ENCODE measurements at places on chromosomes 6 and 20.

DNA sequence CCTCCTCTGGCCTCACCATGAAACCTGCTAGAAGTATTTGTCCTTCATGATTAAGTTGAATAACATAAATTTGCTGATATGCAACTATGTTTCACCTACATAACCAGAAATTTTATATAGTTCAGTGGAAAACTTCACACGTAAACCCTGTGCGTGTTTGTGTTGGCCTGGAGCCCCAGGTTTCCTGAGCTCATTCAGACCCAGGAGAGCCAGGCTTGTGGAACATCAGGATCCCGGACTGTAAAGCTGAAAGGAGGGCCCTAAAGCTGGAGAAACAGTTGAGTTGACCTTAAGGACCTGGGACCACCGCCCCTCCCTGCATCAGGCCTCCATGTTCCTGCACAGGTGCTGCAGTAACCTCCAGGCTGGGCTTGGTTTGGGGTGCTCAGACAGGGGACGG lies 3.1 kb upstream of the SPATS1 start:
- no peak for DNase-seq

DNA sequence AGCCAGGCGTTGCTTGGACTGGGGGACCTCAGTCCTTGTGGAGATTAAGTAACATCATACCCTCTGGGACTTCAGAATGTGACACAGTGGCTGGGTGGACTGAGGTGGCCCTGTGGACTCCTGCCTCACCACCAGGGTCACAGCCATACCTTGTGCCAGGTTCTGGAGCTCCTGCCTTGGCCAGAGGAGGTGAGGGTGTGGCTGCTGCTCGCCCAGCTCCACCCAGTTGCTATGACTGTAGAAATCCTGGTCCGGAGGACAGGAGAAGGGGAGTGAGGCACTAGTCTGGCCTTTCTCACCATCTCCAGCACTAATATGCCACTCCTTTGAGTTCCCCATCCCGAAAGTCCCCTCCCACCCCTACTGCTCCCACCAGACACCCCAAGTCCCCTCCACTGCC lies 1.9 kb downstream of the VWA7 start:
- no peak for DNase-seq

GRCh38 chr6:1773700-1774099 lies 164.0 kb downstream of the FOXC1 start:
- DNase-seq: no peak

GRCh38 chr6:44041461-44042260 lies 85.6 kb downstream of the MRPL14 start:
- DNase-seq: no peak

DNA sequence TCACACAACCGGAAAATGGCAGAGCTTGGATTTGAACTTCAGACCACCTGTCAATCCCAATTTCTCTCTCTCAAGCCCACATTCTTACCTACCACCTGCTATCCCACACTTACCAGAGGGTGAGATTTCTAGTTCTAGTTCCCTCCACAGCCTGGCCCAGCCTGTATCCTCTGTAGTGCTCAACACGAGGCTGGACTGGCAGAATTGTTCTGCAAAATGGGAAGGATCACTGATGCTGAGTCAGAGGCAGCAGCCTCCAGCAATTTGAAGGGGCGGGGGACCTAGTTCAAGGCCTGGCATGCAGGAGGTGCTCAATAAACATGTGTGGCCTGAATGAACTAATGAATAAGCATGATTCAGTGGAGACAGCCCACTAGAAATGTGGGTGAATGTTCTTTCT lies 53.6 kb upstream of the TTPAL start:
- no peak for DNase-seq

DNA sequence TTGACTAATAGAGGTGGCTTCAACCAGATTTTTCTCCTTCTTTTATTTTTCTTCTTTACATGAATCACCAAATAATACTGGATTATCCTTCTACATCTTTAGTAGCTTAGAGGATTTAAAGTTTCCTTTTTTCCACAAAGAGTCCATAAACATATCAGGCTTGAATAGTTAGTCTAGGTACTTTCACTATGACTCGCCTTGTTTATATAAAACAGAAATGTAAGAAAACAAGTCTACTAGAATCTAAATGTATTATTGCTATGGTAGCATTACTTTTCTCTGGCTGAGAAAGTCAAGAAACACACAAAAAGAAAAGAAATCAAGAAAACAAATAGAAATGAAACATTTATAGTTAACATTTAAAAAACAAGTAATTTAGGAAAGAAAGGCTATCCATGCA lies 215.2 kb downstream of the PTPRK start:
- DNase-seq: no peak

DNA sequence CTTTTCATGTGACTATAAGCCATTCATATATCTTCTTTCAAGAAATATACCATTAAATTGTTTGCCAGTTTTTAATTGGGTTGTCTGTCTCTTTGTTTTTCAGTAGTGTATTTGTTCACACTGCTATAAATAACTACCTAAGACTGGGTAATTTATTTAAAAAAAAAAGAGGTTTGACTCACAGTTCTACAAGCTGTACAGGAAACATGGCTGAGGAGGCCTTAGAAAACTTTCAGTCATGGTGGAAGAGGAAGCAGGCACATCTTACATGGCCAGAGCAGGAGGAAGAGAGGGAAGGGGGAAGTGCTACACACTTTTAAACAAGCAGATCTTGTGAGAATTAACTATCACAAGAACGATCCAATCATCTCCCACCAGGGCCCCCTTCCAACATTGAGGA lies 255.3 kb downstream of the EPM2A start:
- no peak for DNase-seq

DNA sequence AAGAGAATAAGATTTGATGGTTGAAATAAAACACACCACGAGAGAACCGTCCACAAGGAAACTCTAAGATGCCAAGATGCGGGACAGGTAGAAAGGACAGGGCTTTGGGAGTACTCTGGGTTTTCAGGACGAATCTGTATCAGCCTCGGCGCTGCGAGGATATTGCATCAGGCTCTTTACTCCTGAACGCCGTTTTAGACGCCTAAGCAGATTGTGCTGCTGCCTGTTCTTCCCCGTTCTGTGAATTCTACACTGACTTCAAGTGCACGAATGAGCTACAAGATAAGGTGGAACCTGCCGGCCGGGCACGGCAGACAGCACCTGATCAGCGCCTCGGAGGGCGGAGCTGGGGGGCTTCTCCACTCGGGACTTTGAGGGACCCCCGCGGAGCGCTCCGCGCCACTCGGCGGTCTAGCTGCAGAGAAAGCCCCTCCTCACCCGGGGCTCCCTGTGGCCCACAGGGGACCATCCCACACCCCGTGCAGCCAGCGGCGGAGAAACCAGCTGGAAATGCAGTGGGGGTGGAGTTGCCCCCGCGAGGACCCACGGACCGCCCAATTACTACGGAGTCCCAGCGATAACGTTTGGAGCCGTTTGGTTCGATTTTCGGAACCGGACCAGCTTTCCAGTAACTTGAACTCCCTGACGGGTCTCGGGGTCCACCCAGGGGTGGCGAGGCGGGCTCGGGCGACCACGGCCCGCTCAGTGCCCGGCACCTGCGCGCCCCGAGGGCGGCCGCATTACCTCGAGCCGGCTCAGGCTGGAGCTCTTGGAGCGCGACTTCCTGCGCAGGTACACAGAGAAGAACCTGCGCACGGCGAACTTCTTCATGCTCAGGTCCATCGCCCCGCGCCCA lies 646 bp downstream of the RPS6KA2 start:
- DNase-seq: no peak

DNA sequence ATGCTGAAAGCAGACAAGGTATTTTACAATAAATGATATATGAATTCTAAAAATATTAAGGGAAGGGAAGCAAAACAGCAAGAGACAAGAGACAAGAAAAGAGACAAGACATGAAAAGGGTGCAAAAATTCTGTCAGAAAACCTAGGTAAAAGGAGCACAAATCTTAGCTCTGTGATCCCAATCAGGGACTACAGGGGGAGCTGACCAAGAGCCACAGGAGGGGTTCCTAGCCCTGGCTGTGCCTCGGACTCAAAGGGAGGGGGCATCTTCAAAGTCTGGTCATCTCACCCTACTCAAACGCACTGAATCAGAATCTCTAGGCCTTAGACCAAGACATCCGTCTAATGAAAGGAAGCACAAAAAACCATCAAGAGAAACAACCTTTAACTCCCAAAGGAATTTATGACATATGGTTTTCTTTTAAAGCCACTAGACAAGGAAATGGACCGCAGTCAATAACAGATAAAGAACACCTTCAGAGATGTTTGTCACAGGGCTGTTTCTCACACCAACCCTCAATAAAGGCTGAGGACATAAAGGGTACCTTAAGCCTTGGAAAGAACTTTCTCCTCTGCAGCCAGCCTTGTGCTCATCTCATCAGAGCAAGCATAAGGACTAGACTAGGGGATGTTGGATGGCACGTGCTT lies 130.4 kb upstream of the CDYL start:
- DNase-seq: no peak

- peak; percentile 76 for DNase-seq
Observed at GRCh38 chr20:50303573-50304500, 113.2 kb downstream of the CEBPB start.

DNA sequence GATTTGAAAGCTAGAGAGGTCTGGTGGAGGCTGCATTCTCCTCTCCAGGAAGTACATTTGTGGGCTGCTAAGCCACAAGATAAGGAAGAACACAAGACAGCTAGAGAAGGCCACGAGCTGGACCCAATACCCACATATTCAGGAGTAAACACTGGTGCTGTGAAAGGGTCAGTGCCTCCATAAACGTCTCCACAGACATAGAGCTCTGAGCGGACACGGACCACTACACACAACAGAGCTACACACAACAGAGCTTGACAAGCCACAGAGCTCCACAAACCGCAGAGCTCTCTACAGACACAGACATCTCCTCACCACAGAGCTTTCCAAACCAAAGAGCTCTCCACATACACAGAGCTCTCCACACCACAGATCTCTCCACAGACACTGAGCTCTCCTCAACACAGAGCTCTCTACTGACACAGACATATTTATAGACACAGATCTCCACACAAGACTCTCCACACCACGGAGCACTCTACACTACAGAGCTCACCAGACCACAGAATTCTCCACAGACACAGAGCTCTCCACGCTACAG lies 51.9 kb downstream of the ERMARD start:
- no peak for DNase-seq

DNA sequence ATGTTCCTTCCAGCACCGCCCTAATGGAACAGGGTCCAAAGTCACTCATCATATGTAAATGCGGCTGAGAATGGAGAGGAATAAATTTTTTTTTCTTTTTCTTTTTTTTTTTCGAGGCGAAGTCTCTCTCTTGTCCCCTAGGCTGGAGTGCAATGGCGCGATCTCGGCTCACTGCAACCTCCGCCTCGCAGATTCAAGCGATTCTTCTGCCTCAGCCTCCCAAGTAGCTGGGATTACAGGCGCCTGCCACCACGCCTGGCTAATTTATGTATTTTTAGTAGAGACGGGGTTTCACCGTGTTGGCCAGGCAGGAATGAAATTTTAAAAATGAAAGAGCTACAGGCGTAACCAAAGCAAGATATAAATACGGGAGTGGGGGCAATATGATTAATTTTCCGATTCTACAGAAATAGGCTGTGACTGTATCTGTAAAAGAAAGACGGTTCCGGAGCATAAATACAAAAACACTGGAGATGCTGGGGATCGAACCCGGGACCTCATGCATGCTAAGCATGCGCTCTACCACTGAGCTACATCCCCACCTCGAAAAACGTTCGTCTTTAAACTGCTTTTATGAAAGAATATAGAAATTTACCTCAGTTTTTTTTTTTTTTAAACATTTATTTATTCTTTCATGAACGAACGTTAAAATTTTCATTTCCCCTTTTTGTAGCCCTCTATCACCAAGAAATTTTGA lies 132.2 kb downstream of the GPX5 start:
- peak; percentile 81 for DNase-seq

DNA sequence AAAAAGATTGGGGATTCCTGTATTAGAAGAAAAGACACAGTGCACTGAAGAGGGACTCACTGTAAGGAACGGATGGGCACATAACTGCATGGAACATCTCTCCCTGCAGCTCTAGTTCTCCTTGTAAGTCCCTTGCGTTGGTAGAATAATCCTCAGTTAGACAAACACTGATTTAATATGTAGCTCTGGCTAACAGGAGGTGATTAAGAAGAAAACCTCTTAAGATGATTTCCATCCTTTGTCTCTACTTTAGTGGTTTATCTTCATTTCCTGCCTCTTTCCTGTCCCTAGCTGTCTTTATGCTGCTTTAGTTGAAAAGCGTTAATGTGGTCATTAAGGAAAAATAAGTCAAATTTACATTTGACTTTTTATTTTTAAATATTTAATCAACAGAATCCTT lies 86.6 kb downstream of the SLC16A10 start:
- DNase-seq: no peak

DNA sequence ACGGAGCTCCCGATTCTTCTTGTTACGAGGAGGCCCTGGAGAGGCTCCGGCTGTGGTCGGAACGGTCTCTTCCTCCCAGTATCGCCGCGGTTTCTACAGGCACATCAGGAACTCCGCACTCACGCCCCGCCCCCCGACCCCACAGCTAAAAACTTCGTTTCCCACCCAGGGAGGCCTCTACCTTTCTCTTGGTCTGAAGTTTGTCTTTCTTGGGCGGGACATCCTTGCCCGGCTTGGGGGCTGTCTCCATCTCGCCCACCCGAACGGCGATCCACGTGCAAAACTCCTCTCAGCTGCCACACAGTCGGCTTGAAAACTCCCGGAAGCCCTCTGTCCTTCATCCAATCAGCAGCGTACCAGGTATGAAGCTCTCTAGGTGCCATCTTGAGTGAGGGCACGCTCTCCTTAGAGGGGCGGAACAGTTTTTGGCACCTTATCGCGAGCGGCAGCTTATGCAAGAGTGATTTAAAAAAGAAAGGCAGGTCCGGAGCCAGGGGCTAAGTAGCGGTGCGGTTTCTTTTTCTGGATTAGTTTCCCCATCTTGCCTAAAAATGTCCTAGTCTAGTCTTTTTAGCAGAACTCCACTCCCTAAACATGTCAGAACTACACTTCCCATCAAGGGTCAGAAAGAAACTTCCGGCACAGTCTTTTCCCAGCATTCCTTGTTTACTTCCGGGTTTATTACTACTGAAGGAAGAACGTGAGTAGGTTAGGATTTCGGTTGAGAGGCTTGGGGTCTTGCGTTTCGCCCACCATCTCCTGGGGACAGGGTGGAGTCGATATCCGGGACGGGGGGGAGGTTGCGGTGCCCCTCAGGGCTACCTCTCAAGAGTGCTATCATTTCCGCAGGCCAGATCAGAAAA lies at the start of the genes PFDN6 and WDR46:
TSS of gene PFDN6 (plus strand) at position 681 of the 863 bp plus-strand sequence. CDS start 256 bp downstream, outside the sequence.
TSS of gene WDR46 (minus strand) at position 319 of the 863 bp plus-strand sequence. CDS start at position 250, 69 bp downstream.
- peak; percentile 91 for DNase-seq

DNA sequence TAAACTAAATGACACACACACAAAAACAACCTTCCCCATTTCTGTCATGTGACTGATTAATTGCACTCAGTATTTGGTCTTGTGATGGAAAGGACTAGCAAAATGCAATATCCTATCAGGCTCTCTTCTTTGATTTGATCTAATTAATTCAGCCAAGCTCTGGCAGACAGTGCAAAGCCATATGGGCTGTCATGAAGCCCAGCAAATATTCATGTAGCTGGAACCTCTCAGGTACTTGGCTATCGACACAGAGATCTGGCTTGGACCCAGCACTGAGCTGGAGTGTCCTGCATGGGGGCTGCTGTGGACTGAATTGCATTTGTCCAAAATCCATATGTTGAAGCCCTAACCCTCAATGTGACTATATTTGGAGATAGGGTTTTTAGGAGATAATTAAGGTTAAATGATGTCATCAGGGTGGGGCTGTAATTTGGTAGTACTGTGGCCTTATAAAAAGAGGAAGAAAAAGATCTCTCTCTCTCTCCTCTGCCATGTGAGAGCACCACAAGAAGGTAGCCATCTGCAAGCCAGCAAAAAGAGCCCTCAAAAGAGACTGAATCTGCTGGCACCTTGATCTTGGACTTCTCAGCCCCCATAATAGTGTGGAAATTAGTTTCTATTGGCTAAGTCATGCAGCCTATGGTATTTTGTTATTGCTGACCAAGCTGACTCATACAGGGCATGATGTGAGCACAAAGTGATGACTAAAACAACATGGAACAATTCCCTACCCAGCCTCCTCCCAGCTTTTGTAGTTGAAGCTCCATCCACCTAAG lies 77.1 kb downstream of the STMND1 start:
- no peak for DNase-seq

All from right lung (tissue), 10 donors.